Astrocyte (in vitro differentiated cells and primary cell): ENCODE measurements at places on chromosomes 11 and 22.
A peak's percentile ranks its signal among the peaks of the same experiment; 100 is the strongest.

DNA sequence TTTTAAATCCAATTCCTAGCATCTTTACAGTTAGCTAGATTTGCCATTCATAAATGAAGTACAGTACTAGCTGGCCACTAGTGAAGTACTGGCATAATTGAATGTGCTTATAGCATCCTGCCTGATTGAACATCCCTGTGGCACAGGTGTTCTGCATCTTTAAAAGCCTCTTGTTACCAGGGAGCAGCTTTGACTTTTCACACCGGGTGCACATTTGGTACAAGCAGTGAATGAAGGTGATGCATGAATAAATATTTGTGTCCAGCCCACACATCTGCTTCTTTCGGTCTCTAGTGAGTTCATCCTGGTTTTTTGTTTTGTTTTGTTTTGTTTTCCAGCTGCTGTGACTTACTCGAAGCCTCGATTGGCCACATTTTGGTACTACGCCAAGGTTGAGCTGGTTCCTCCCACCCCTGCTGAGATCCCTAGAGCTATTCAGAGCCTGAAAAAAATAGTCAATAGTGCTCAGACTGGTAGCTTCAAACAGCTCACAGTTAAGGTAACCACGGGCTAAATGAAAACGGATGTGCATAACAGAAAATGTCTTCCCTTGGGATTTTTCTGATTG lies 5.3 kb downstream of the ATP5MG start:
- peak; percentile 8 for DNase-seq

DNA sequence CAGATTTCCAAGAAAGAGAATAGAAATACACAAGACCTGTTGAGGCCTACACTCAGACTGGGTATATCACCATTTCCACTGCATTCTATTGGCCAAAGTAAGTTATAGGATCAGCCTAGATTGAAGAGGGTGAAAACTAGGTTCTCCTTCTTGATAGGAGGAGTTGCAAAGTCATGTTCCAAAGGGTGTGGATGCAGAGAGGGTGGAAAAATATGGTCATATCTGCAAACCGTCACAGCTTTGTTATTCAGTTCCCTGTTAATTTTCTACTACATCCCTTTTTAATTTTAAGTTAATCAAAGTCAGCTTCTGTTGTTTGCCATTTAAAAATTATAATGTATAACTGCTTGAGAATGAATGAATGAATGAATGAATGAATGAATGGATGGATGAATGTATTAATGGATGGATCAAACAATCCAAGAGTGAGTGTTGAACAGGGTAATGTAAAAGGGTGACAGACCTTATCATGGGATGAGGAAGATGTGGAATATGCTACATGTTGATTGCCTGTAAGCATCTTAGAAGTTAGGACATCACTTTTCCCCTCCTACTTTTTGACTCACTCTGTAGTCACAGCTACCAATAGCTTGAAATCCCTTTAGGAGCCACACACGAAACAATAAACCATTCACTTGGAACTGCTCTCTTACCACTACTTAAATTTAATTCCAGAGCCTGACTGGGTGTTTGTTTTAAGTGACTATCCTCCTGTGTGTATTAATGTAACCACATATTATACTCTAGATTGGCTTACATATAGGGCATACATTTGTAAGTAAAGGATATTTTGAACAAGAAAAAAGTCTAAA lies 121.5 kb downstream of the CCDC34 start:
- DNase-seq = peak; percentile 97

DNA sequence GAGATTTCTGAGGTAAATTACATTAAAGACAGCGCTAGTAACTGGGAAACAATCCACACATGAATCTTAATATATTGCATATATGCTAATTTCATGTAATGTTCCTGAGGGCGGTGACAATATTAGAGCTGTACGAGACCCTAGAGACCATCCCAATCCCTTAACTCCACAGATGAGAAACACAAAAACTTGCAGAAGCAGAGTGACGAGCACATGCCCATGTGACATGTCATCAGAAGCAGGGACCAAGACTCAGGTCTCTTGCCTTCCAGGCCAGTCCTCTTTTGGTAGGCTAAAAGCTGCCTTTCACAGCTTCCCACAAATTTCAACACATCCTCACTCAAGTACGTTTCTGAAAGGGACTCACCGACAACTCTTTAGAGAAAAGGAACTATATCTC lies 11.8 kb downstream of the MAPK1 start:
- no peak for DNase-seq

GRCh38 chr11:132648851-132649250 lies 883.5 kb downstream of the OPCML start:
- peak; percentile 52 for DNase-seq

DNA sequence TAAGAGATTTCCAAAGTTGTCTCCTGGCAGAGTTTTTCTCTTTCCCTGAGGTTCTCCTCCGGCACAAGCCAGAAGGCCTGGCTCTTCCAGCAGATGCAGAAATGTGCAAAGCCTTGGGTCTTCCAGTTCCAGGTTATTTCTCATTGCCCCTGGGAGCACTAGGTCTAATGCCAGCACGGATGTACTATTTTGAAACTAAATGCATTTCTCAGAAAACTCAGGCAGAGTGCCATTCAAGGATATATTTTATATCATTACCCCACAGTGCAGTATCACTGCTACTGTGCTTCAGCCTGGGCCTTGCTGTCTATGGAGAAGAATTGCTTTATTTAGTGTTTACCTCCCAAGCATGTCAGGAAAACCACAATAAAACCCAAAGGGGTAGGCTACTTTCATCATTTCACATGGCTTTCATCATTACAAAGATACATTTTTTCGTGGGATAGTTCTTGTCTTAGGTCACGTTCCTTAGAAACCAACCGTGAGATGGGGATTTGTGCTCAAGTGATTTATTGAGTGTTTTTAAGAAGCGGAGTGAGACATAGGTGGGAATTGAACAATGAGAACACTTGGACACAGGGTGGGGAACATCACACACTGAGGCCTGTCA lies 22.4 kb upstream of the FZD4 start:
- DNase-seq = no peak

DNA sequence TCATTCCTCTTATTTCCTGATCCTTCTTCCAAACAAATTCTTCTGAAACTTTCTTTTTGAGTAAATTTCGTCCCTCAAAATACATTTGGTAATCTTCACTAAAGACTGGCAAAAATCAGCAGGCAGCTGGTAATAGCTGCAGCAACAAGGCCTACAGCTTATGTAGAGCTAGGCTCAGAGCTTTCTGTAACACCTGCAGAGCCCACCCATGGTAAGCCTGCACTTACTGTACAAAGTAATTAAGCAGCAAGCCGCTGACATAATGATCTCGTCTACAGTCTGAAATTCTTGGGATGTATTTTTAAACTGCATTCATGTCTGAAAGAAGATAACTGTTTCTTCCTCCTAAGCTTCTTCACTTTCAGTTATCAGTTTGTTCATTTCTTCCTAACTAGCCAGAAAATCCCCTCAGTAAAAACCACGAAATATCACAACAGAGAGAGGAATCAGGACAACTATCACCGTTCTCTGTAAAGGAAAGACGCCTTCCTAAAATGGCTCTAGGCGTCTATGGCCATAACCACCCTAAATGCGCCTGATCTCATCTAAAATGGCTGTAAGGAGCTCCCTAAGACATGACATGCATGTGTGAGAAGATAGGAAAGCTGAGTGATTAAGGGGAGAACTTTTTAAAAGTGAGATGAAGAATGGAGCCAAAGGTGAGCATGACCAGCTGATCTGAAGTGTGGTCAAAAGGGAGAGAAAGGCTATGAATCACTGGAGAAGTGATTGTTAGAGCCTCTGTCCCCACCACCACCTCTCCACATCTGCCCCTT lies 56.2 kb downstream of the DENND5A start:
- DNase-seq = peak; percentile 42

DNA sequence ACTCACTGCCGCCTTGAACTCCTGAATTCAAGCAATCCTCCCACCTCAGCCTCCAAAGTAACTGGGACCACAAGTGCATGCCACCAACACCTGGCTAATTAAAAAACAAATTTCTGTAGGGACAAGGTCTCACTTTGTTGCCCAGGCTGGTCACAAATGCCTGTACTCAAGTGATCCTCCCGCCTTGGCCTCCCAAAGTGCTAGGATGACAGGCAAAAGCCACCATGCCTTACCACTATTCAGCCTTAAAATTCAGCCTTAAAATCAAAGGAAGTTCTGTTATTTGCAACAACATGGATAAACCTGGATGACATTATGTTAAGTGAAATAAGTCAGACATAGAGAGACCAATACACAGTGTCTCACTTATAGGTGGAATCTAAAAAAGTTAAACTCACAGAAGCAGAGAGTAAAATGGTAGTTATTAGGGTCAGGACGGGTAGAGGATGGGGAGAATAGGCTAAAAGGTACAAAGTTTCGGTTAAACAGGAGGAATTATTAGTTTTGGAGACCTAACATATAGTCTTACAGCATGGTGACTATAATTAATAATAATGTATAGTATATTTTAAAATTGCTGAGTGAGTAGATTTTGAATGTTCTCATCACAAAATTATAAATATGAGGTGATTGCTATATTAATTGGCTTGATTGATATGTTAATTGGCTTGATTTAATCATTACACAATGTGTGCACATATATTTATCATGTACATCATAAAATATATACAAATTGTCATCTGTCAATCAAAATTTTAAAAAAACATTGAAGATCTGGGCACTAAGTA lies 6.2 kb upstream of the ZNF280A start:
- no peak for DNase-seq

DNA sequence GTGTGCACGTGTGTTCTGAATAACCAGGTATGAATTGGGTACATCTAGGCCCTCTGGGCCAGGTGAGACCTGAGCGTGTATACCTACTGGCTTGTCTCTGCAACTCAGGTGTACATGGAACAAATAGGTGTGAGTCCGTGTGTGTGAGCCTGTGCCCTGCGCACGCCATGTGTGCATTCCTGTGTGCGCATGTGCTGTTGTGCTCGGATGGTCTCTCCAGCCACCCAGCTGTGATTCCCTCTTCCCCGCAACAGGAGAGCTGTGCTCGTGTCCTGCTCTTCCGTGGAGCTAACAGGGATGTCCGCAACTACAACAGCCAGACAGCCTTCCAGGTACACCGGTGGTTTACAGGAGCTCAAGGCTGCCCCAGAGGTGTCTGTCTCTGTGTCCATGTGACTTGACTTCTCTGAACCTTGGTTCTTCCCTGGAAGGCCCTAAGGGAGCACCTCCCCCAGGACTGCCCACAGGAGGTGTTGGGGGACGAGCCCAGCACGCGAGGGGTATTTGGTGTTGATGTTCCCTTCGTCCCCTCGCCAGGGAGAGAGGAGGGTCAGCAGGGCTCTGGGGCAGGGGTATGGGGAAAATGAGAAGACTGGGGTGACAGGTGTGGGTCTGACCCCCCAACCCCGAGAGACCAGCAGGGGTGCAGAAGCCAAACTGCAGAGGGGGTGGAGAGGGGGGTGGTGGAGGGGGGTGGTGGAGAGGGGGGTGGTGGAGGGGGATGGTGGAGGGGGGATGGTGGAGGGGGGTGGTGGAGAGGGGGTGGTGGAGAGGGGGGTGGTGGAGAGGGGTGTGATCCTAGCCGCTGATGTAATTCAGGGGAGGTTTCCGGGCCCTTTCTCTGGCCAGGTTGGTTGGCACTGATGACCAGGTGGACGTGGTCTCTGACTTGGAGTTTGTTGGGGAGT lies 10.7 kb downstream of the SHANK3 start:
- DNase-seq = no peak
